ENCODE measurements at places on chromosomes 16 and 17.

DNA sequence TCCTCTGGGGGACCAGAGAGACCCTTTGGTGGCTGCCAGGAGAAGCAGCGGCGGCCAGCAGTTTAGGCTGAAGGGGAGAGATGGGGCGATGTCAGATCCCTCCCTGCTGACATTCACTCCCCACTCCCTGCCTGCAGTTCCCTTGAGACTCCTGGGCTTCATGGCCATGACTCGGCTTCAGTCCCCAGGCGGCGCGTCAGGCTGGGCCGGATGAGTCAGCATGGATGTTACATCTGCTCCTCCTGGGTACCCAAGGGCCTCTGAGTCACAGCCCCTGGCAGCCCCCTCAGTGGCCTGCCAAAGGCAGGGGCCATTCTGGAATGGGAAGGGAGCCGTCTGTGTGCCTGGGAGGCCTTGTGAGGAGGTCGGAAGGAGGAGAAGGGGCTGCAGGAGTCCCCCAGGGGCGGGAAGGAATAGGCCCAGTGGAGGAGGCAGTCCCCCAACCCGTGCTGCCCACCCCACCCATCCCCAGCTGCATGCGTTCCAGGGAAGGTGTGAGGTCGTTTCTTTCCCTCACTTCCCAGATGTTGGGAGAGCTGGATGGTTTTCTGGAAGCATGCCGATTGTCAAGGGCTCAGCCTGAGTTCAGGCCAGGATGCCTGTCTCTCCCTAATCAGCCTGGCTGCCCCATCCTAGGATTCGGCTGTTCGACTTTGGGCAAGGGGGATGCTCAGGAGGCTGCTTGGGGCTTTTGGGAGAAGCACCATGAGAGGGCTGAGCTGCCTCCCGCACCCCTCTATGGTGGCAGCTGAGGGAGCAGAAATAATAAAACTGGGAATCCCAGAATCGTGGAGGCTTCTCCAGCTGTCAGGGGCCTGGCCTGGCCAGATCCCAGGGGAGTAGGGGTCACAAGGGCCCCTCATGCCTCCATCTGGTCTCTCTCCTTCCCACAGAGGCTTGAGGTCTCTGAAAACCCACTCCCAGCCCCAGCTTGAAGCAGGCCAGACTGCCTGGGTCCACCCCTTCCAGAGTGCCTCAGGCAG, 9.7 kb downstream of the RHBDL3 start:
- no peak for DNase-seq

- DNase-seq, result no peak
Observed at GRCh38 chr17:2090804-2091534, 36.1 kb downstream of the HIC1 start.

GRCh38 chr16:85717393-85718152, 28.8 kb upstream of the GINS2 start:
- peak; percentile 77 for DNase-seq

- DNase-seq, result no peak
Observed at GRCh38 chr16:86789621-86790051, 211.3 kb downstream of the FOXL1 start.

DNA sequence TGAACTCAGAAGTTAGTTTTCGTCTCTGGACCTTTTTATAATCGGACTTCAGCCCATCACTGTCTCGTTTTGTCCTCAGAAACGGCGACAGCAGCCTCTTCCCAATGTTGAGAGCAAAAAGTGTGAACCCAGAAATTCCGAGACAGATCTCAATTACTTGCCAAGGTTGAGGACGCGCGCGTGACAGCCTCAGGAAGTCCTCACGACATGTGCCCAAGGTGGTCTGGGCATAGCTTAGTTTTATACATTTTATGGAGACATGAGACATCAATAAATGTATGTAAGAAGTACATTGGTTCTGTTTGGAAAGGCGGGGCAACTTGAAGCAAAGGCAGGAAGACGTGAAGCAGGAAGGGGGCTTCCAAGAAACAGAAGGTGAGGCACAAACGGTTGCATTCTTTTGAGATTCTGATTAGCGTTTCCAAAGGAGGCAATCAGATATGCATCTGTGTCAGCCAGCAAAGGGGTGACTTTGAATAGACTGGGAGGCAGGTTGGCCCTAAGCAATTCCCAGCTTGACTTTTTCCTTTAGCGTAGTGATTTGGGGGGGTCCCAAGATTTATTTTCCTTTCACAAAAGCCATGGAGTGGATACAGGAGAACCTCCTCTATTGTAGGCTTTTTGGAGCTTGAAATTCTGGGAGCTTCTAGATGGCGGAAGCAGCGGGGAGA, 583 bp upstream of the ZNF747 start:
- no peak for DNase-seq

DNA sequence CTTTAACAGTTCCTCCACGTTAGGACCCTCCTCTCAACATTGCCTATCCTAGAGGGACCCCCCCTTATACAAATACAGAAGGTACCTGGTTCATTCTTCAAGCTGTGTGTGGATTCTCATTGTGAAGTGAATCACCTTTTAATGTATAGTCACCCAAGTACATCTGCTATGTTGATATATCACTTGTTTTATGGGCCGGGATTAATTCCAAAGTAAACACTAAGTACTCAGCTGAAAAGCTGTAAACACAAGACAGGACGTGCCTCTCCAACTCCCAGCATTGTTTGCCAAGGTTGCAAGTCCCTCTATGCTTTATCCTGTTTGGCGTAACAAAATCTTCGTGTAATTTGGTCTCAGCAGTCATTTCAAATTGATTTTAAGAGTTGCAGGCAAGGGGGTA, 123.6 kb downstream of the RBFOX1 start:
- no peak for DNase-seq

DNA sequence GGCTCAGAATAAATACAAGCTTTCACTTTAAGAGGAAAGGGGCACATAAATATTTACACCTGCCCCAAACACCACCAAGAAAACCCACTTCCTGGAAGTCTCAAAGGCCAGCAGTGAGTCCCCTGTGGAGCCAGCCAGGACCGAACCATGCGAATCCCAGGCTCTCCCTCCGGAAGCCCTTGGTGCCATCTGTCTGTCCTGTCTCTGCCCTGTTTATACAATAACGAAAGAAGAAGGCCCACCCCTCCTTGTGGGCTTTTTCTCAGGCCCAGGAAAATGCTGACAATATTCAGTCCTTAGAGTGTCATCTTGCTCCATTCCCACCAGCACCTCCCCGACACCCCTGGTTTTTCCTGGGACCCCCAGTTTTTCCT, 3.6 kb upstream of the SLC6A4 start:
- no peak for DNase-seq

DNA sequence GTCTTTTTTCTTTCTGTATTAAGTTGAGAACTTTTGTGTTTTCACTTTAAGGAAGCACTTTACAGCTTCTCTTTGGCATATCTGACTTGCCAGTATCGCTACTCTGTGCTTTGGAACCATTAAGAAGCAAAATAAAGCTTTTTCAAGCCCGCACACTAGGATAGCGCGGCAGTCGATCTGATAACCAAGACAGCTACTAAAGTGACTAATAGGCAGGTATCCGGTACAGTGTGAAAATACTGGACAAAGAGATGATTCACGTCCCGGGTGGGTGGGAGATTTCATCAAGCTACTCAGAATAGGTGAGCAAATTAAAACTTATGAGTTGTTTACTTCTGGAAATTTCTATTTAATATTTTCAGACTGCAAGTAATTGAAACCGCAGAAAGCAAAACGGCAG, 53.8 kb downstream of the SHISA6 start:
- DNase-seq, result no peak

DNA sequence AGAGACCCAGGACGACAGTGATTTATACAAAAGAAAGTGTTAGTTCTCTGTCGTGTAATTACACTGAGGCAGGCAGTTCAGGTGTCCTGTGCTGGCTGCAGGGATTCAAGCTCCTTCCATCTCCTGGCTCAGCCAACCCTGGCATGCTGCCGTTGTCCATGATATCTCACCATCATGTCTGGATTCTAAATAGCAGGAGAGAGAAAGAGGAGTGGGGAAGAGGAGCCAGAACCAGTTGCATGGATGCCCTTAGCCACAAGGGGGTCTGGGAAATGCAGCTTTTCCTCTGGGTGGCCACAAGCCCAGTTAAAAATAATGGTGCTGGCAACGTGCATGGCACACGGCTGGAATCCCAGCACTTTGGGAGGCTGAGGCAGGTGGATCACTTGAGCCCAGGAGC, 9.7 kb downstream of the C16orf54 start:
- DNase-seq, result no peak

DNA sequence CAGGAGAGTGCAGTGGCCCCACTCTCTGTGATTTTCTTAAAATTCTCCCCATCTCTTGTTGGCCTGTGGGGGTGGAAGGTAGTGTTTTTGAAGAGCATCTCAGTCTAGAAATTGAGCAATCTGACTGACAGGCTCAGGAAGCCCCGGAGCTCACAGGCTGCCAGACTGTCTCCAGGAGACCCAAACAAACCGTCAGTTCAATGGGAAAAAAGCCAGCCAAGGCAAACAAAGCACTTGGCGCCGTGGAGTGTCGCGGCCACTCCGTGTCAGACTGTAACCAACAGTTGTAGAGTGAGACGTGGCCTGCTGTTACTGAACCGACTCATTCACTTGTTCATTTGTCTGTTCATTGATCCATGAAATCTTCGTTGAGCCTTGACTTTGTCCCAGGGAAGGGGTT, 33.7 kb downstream of the RGS9 start:
- no peak for DNase-seq

GRCh38 chr17:17779015-17779611, 57.7 kb downstream of the SREBF1 start:
- DNase-seq, result no peak

GRCh38 chr17:10141436-10141835, 57.0 kb downstream of the GAS7 start:
- no peak for DNase-seq

GRCh38 chr16:17177959-17178905, 292.5 kb downstream of the XYLT1 start:
- no peak for DNase-seq

DNA sequence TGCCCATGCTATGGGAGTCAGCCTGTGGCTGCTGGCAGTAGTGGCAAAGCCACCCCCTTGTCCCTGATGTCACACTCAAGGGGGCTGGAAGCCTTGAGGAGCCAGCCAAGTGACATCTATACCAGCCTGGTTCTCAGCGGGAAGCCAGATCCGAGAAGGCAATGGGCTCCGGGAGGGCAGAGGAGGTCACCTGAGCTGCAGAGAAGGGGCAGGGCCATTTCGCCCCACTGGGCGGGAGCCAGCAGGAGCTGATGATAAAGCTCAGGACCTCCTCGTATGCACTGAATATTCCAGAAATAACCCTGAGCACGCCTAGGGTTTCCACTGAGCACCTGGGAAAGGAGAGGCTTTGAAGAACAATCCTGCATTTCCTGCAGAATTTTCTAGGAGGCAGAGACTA, 19.0 kb downstream of the MRPS23 start:
- no peak for DNase-seq

DNA sequence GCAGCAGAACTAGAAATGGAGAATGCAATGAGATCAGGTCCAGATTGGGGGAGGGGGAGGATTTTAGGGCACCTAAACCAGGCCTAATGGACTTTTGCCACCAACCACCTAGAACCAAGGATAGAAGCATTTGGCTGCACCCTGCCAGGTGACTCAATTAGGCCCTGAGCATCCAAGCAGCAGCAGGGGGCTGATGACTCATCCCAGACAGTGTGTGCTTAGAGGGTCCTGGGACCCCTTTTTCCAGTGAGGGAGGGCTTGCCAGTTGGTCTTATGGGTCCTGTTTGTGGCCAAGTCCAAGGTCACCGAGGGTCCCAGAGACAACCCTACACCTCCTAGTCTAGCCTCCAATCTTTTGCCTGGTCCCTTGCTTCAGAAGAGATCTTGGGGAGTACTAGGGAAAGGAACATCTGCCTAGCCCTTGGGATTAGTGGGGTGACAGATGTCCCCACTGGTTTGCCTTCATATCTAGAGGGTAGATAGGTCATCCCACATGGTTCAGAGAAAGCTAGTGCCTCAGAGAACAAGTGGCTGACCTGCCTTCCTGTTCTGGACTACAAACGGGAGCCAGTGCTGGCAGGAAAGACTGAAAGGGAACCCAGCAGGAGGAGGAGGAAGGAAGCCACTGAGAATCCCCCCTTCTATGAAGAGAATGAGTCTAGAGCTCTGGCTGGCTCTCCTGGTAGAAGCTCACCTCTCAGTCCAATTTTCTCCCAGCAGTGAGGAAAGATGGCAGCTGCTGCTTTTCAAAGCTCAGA, 1.6 kb upstream of the TBKBP1 start:
- no peak for DNase-seq

DNA sequence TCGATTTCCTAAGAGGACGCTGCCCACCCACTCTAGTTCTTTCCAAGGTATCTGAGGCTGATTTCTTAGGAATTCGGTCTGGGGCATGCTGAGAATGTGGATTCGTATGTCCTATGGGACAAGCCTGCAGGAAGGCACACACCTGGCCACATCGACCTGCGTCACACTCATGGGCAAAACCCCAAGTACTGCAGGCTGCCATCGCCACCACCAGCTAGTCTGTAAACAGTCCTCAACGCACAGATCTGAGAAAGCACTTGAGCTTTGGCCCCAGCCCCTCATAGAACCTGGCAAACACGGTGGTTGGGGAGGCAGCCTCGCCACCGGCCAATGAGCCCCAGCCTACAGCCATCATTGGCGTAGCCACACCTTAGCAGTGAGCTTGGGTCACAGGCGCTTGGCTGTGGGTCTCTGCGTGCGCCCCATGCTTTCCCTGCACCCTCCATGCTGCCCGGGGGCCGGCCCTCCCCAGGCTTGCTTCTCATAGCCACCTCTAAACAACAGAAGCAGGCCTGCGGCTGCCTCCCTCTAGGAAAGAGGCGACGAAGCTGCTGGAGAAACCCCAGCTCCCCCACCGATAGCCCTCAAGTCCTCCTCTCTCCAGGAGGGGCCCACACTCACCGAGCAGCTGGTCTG, 75.1 kb downstream of the ZNF778 start:
- DNase-seq, result no peak

DNA sequence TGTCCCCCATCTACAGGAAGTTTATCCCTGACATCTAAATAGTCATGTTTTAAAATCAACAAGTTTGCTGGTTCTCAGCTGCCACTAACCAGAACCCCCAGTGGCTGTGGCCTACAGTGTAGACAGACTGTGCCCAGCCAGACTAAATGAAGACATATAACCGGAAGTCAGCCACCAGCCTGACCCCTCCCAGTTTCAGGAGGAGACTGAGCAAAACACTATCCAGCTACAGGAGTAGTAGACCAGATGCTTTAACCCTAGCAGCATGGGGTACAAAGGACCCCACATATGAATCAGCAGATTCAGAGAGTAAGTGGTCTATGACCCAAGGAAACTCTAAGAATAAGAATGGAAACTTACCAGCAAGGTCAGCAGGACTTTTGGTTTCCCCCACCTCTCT, 83.4 kb downstream of the HIC1 start:
- peak; percentile 24 for DNase-seq

DNA sequence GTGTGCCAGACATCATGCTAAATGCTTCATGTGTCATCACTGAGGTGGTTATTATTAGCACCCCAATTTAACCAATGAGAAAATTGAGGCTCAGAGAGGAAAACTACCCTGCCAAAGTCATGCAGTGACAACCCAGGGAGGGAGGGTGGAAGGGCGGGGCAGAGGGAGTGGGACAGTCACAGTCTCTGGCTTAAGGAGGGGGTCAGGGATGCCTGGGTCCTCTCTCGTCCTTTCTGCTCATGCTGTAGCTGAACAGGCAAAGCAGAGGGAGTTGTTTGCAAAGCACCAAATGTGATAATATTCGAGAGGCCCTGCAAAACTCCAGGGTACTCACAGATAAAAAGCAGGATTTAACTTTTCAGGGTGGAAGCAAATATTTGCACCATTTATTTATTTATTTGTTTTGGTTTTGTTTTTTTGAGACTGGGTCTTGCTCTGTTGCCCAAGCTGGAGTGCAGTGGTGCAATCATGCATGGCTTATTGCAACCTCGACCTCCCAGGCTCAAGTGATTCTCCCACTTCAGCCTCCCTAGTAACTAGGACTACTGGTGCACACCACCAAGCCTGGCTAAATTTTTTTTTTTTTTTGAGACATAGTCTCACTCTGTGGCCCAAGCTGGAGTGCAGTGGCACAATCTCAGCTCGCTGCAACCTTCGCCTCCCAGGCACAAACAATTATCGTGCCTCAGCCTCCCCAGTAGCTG, 47.9 kb upstream of the NKD1 start:
- DNase-seq, result no peak
